Parietal lobe (tissue), 2 donors: ENCODE measurements at places on chromosomes 1 and 21. TPM values are rescaled to one million over a fixed set of nuclear protein-coding genes. Genes with fewer than 3 reads are reported as not detected.

The MEX3A gene
- total RNA-seq, result 69.5 TPM

The ATP13A2 gene
- total RNA-seq, result 119 TPM

The ZNF648 gene
- 0.31 TPM for total RNA-seq

The LRIG2 gene
- total RNA-seq, result 69.2 TPM

The LHX8 gene
- total RNA-seq, result 0.31 TPM

The HMGCS2 gene
- not detected for total RNA-seq

The CCDC30 gene
- total RNA-seq, result 23.5 TPM

The DISC1 gene
- total RNA-seq, result 11.9 TPM

The ROR1 gene
- 2.5 TPM for total RNA-seq

The SLC1A7 gene
- not detected for total RNA-seq

The CALML6 gene
- total RNA-seq, result not detected

The OR10J1 gene
- total RNA-seq, result not detected

The IL6R gene
- 2.2 TPM for total RNA-seq

The KIF14 gene
- 3.8 TPM for total RNA-seq
